ENCODE measurements at places on chromosomes 5 and 9.

DNA sequence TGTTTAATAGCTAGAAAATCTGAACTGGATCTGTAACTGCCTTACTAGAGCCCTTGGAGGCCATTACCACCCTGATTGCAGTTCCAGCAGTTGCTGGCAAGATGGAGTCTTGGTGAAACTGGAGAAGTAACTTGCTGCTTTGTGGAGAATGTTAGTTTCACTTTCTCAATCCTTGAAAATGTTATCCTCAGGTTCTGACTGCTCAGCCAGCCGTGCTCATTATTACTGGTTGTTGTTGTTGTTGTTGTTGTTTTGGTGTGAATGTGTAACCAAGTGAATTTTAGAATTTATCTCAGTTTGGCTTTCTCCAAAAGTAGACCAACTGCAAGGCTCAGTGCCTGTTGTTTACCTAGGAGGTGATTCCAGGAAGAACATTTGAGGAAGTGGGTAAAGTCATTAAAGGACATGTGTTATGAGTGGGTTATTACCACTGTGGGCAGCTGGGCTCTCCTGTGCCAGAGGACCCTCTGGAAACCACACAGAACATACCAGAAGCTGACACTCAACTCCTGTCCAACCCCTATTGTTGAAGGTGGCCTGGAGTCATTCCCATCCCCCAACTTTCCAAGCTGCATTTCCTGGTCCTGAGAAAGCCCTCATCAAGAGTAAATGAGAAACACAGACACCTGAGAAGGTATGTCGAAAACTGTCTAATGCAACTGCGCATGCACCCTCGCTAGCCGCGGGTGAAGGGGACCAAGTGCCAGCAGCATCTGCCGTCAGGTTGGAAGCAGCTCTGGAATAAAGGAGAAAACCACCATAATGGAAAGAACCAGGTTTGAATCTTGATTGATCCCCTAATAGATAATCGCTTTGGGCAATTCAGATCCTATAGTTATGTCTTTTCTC is 111.6 kb downstream of the CMYA5 start:
- no peak for DNase-seq

DNA sequence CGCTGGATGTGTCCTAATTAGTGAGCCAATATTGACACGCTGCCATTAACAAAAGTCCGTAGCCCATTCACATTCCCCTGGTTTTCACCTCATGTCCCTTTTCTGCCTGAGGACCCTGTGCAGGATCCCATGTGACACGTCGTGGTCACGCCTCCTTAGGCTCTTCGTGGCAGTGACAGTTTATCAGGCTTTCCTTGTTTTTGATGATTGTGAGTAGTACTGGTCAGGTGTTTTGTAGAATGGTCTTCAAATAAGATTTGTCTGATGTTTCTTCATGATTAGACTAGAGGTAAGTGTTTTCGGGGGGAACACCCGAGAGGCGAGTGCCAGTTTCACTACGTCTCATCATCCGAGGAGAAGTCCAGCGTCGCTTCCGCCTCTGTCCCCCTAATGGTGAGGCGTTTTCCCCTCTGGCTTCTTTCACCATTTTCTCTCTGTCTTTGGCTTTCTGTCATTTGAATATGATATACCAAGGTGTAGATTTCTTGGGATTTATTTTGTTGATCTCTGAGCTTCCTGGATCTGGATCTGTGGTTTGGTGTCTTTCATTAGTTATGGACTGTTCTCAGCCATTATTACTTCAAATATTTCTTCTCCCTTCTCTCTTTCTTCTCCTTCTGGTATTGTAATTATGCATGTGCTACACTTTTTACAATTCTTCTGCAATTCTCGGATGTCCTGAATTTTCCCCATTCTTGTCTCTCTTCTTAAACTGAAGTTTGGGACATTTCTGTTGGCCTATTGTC is 57.3 kb downstream of the TRIP13 start:
- no peak for DNase-seq

GRCh38 chr5:69444127-69444754 is 29.3 kb downstream of the MARVELD2 start:
- no peak for DNase-seq

- no peak for DNase-seq
Observed at GRCh38 chr5:175548626-175549311, 70.4 kb downstream of the SFXN1 start.

DNA sequence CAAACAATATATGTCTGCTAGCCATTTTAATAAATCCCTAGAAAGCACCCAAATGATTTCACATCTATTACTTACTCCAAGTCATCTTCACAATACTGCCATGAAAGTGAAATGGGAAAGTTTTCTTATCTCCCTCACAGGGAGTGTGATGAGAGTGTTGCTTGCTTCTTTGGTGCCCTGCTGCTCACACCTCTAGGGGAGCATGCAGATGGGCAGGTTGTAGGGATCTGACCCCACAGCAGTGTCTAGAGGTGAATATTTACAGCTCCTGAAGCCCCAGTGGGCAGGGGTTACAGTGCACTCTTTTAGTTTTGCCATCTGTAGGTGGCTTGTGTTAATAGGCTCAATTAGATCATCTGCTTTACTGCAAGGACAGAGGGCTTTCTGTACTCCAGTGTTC is 173.2 kb downstream of the GABRG2 start:
- no peak for DNase-seq

DNA sequence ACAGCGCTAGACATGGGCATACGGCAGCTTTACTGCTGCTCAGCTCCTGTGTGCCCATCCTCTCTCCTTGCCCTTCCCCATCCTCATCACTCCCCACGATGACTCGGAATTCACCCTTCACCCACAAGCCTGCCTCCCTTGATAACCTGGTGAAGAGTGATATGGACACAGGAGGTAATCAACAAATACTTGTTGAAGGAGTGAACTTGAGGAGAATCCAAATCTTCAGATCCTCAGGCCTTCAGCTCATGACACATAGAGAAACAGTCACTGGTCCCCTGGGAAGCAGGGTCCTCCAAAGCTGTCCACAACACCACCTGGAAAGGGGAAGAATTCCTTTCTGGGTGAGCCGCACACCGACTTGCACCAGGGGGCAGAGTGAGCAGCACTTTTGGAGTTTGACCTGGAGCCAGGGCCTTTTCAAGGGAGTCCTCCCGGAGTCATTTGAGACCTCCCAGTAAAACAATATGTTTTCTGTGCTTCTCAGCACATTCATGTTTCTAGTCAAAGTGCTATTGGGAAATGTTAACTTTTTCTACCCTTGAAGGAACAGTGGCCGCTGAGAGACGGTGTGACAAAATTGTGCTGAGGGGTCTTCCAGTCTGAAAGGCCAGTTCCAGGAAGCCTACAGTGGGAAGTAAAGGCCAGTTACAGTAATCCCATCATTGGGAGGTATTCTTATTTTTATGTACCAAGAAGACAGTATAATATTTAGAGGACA is 332.3 kb downstream of the CWC27 start:
- DNase-seq, result peak; percentile 76

GRCh38 chr5:176620333-176620981 is 9.9 kb downstream of the SNCB start:
- DNase-seq, result no peak

- DNase-seq, result no peak
Observed at GRCh38 chr5:53482717-53483638, 2.5 kb downstream of the FST start.

DNA sequence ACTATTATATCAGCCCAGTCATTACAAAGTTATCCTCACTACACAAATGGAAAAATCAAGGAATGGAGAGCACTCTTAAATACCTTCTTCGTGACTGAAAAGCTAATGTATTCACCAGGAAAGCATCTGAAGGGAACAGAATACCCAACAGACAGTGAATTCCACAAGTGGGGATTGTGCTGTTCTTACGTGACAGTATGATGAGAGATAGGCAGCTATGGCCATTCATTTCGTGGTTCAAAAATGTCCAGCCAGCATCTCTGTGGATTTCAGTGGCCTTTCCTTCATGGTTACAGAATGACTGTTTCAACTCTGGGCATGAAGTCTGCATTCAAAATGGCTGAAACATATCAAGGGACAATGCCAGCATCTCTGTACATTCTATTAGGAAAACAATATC is 323.8 kb downstream of the PRELID2 start:
- DNase-seq, result no peak

DNA sequence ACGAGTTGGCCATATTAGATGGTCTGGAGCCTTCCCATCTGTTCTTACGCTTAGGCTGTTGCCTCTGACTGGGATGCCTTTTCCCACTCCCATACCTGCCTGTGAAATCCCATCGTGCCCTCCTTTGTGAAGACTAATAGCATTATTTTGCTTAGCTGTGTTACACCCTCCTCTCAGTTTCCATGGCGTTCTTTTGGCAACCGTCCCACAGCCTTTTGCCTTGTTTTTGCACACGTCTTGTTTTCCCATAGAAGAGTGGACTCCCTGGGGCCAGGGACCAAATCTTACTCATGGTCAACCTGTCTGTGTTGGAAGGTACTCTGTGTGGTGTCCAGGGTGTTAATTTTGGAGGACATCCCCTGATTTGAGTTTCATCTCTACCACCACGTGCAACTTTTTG is 242.1 kb downstream of the HSPA4 start:
- DNase-seq, result no peak

DNA sequence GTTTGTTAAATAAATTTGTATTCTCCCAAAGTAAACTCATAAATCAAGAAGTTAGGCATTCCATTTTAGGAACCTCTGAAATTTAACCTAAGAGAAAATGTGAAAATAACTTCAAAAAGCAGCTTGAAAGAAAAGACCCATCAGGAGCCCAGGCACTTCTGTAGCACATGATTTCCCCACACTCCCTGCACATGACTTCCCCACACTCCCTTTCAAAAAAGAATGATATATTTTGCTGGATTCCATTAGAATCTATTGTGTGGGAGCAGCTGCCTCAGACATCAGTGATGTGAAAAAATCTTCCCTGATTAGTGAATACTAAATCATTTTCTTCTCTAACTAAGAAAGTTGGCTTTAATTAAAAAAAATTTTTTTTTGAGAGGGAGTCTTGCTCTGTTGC is 83.3 kb downstream of the GLDC start:
- no peak for DNase-seq

GRCh38 chr9:105967797-105968196 is 273.5 kb downstream of the TMEM38B start:
- DNase-seq, result no peak

GRCh38 chr9:84677080-84677479 is 7.6 kb downstream of the NTRK2 start:
- DNase-seq, result no peak

Measured in HEK293T (cell line).